ENCODE measurements at places on chromosomes 1 and 21.

DNA sequence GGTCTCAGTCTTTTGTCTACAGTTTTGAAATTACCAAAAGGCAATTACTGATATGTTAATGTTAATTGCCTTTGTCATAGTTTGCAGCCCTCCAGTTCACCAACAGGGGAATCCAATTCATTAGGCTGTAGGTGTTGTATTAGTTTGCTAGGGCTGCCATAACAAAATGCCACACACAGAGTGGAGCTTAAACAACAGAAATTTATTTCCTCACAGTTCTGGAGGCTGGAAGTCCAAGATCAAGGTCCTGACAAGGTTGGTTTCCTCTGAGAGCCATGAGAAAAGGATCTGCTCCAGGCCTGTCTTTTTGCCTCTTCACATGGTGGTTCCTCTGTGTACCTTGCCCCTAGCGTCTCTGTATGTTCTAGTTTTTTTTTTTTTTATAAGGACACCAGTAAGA lies 1.3 kb downstream of the RTCA start:
- no peak for DNase-seq

GRCh38 chr1:28642056-28642846 lies 616 bp downstream of the TAF12 start:
- DNase-seq, result no peak

GRCh38 chr1:216562383-216562782 lies 139.1 kb upstream of the USH2A start:
- DNase-seq, result no peak

DNA sequence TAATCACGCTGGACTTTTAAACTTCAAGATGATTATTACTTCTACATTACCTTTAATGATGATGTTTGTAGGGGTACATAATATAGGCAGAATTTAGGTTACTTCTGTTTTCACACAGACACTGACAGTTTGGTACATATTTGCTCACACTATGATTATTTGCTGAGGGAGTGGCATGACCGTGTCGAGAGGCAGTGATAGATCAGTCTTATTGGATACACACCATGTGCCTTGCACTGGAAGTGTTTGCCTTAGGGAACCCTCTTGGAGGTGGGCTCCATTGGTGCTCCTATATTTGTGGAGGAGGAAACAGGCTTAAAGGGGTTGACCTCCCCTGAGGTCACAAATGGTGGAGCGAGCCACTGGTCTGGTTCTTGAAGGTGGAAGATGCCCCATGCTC lies 132.1 kb downstream of the PRDM2 start:
- DNase-seq, result no peak

- no peak for DNase-seq
Measured at GRCh38 chr1:94646786-94647555, 105.4 kb upstream of the F3 start.

DNA sequence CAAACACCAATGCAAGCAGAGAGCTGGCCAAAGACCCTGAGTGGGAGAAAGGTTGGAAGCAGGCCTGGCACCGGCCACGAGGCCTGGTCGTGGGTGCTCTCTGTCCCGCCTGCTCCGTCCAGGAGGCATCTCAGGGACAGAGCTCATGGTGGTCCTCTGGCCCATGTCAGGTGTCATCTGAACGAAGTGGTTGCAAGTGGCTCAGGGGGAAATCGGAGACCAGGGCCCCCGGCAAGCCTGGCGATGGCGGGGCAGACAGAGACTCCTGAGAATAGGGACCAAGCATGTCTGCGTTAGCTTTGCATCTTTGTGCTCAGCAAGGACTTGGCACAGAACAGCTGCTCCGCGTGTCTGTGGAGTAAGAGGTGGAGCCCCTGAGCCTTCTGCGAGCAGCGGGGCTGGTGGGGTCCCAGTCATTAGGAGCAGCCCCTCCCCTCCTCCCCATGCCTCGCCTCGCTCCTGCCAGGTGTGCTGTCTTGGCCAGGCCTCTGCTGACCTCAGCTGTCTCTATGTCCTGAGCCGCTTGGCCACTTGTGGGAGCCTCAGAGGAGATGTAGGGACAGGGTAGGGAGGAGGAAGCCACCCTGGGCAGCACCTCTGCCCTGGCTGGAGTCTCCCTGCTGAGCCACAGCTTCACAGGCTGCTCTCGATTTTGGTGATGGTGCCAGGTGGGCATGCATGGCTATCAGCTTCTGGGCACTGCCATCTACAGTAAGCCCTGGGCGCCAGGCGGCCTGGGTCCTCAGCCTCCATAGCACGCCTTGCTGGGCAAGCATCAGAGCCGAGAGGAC lies 362.9 kb upstream of the VAMP3 start:
- DNase-seq, result no peak

GRCh38 chr21:14259747-14260146 lies 43.8 kb downstream of the RBM11 start:
- no peak for DNase-seq
